ENCODE measurements at places on chromosomes 7 and 10.

GRCh38 chr10:91838199-91838598 lies 40.0 kb downstream of the TNKS2 start:
- no peak for DNase-seq

DNA sequence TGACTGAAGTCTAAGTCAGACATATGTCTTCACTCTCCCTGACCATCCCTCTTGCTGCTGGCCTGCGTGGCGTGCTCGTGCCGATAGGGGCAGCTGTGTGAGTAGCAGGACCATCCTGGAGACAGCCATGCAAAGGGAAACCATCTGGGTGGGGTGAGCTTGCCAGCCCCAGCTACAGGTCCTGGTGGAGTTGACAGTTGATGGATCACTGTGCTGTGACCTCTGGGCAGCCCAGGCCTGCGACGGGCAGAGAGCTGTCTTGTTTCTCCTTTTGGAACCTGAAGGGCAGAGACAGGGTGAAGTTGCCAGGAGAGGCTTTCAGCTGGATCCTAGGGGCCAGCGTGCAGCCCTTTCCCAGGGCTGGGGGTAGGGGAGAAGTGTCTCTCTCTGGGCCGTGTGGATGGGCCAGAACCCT lies 44.7 kb downstream of the GRK5 start:
- DNase-seq, result no peak

GRCh38 chr10:129742742-129743550 lies 221.1 kb downstream of the EBF3 start:
- peak; percentile 79 for DNase-seq

DNA sequence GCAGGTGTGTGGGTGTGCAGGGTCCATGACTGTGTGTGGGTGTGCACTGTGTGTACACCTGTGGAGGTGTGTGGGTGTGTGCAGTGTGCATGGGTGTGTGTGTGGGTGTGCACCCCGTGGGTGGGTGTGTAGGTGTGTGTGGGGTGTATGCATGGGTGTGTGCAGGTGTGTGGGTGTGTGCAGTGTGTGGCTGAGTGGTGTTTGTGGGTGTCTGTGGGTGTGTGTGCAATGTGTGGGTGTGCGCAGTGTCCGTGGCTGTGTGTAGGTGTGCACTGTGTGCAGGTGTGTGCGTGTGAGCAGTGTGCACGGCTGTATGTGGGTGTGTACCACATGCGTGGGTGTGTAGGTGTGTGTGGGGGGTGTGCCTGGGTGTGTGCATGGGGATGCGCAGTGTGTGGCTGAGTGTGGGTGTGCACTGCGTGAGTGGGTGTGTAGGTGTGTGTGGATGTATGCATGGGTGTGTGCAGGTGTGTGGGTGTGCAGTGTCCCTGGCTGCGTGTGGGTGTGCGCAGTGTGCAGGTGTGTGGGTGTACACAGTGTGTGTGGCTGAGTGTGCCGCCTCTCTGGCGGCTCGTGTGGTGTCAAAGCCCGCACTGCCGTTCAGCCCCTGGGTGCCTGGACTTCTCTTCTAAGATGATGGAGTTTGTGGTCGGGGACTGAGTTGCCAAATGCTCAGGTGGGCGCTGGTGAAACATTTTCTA lies 208.3 kb downstream of the DNAJB6 start:
- DNase-seq, result no peak

DNA sequence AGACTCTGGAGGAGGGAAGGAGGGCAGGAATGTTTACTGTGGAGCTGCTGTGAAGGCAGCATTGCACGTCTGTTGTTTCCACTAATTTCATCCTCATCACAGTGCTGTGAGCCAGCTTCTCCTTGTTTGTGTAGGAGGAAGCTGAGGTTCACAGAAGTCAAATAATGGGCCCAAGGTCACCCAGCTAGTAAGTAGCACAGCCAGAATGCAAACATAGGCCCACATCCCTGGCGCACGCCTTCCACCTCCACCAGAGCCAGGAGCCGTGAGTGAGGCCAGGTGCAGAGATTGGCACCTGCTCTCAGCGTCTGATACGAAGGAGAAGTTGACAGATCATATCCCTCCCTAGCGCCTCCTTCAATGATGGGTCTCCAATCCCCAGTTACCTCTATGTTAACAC lies 93.6 kb downstream of the HTR5A start:
- DNase-seq, result peak; percentile 69

- no peak for DNase-seq
Observed at GRCh38 chr7:66967029-66967428, 28.4 kb downstream of the SBDS start.

GRCh38 chr7:35254496-35255442 lies 869 bp upstream of the TBX20 start:
- DNase-seq, result no peak

DNA sequence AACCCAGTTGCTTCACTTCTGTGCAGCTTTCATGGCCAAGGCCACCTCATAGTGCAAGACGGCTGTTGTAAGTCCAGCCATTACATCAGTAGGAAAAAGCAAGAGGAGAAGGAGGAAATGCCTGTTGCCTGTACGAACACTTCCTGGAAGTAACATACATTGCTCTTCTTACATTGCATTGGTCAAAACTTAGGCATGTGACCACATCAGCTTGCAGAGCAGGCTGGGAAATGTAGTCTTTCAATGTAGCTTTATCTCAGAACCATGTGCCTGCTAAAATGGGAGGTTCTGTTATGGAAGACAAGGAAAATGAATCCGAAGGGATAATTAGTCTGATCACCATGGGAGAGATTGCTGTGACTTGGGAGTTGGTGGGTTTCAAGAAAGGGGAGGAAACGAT lies 4.3 kb downstream of the SLC29A3 start:
- DNase-seq, result no peak

DNA sequence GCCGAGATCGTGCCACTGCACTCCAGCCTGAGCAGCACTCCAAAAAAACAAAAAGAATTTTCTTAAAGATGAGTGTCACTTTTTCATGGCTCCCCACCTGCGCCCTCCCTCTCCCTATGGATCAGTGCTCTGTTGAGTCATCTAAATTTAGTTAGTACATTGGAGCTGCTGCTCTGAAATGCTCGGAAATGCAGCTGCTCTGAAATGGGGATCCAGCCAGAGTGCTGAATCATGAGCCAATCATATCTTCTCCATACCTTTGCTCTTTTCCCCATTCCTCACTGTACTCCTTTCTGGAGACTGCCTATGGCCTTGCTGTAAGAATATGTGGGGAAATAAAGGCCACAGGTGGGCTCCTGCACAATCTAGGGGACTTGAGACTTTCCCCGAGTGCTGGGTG lies 188.8 kb downstream of the ZNF438 start:
- DNase-seq, result no peak

- DNase-seq, result no peak
Observed at GRCh38 chr7:81672872-81673271, 97.0 kb downstream of the HGF start.

DNA sequence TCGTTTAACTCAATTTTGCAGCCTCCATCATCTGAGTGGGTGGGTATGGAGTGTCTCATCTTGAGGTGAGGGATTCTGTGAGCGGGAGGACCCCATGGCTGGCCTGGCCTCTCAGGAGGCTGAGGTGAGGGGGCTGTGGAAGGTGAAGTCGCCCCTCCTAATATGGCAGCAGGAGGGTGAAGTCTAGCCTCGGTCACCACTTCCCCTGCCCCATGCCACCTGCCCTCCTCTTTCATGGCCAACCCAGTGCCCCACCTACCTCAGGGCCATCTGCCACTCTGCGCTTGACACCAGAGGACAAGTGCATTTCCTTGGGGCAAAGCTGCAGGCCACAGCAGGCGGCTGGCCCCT lies 8.7 kb downstream of the RASGEF1A start:
- peak; percentile 74 for DNase-seq

DNA sequence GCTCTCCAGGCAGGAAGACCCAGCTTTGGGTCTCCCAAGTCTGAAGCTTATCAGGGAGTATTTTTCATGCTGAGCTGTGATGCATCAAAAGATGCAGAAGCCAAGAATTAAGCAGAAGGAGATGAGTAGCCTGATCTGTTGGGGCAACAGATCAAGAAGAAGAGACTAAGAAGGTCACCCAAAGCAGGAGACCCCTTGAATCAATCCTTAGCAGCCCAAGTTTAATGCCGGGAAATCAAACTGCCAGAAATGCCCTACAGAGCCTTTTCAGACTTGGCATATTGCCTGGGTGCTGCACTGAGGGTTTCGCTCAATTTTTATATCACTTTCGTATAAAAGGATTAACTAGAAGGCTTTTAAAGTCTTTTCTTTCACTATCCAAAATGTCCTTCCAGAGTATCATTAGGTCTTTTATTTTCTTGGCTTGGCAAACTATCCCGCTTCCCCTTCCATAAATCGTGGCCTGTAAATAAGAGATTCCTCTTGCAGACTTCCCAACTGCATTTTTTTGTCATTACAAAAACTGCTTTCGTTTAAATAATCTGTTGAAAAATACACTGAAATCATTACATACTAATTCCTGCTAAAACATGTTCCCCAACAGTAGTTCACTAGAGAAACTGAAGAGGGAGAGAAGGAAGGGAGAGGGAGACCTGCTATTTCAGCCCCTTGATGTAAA lies 49.0 kb upstream of the STK17A start:
- no peak for DNase-seq

- no peak for DNase-seq
Observed at GRCh38 chr7:9958486-9958885, 1015.2 kb upstream of the PHF14 start.

- no peak for DNase-seq
Observed at GRCh38 chr7:105345725-105346124, 43.0 kb downstream of the SRPK2 start.

- no peak for DNase-seq
Observed at GRCh38 chr10:114083040-114083439, 39.4 kb downstream of the ADRB1 start.

DNA sequence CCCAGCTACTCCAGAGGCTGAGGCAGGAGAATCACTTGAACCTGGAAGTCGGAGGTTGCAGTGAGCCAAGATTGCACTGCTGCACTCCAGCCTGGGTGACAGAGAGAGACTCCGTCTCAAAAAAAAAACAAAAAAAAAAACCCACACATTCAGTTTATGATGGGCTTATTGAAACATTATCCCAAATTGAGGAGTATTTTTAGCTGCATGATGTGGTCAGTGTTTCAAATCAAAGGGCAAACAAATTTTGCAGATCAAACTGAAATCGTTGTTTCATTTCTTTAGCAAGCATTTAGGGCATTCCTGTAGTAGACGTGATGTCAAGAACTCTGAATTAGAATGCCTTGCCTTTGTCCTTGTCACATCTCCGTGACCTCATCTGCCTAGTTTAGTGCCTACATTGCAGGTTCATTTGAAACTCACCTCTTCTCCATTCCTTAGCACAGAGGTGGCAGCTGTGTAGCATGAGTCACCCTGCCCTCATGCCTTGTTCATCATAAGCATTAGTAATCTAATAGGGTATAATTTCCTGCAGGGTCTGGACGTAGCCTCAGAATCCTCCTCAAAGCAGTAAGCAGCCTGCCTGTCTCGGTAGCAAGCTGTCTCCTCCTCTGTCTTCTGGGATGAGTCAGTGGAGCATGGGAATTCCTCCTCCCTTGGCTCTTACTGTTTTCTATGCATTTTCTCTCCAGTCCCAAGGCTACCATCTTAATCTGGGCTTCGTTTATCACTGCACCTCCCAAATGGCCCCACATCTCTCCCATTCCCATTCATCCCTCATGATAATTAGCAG lies 73.8 kb downstream of the CUL1 start:
- no peak for DNase-seq

GRCh38 chr10:31456468-31456867 lies 137.5 kb downstream of the ZEB1 start:
- no peak for DNase-seq

GRCh38 chr10:34369120-34369519 lies 446.0 kb downstream of the PARD3 start:
- DNase-seq, result no peak

- DNase-seq, result no peak
Observed at GRCh38 chr10:78617115-78617514, 451.7 kb upstream of the ZMIZ1 start.
